A375 (cell line): ENCODE measurements at places on chromosomes 2 and 18. TPM values are rescaled to one million over a fixed set of nuclear protein-coding genes. Genes with fewer than 3 reads are reported as not detected.

The TUBA3E gene
- total RNA-seq, result not detected in 2 replicates

The MTCL1 gene
- 11.6 and 11.9 TPM in 2 replicates for total RNA-seq

The RTP5 gene
- not detected in 2 replicates for total RNA-seq

The CROCC2 gene
- not detected in 2 replicates for total RNA-seq
